ENCODE measurements at places on chromosomes 13 and 19.
A peak's percentile ranks its signal among the peaks of the same experiment; 100 is the strongest.

- no peak for DNase-seq
Observed at GRCh38 chr19:13742756-13743155, 21.6 kb upstream of the MRI1 start.

DNA sequence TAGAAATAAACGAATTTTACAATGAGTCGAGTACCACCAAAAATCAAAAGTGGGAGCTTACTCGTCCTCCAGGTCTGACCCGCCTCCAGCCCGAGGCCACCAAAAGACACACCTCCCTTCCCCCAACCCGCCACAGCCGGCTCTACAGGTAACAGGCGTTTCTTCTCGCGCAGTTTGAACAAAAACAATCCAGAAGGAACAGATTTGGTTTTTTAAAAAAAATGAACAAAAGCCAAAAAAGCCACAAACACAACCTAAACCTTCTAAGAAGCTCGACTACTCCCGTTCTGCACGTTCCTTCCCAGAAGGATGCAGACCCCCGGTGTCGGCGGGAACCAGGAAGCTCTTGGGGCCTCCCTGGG, 671 bp downstream of the ZDHHC20 start:
- DNase-seq = no peak

DNA sequence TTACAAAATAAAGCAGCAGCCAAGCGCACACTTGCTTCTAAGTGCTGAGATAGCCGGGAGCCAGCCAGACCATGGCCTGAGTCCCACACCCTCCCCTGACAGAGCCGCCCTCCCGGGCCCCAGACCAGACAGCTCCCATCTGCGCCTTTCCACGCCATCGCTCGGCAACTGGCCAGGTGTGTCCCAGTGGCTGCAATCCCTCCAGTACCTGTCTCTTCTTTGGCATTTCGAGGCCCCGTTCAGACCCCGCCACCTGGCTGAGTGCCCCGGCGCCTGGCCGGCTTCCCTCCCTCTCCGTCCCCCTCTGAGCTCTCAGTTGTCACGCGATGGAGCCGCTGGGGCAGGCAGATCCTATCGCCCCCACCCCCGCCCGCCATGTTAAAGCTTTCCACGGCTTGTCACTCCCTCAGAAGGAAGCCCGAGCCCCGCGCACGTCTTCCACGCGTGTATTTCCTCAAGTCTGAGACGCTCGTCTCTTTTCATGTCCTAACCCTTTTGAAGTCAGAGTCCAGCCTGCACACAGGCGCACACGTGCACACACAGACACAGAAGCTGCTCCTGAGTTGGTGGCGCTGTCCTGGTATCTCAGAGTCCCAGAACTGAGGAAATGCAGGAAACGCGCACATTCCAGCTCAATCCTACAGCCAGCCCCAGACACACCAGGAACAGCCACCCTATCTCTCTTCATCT, 7.9 kb downstream of the MLLT1 start:
- DNase-seq = peak; percentile 58

DNA sequence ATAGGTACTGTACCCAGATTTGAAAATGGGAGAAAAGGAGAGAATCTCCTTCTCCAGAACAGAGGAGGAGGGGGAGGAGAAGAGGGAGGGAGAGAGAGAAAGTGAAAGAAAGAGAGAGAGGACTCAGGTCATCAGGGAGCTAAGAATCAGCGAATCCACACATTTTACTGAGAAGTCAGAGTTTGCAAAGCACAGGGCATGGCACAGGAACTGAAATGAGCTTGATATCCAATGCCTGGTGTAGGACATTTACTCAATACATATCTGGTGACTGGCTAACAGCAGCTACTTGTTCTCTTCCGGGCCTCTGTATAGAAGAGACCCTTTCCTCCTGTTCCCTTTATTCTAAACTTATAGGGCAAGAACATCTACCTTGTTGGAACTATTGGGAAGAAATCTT, 375.1 kb downstream of the KLF5 start:
- no peak for DNase-seq

DNA sequence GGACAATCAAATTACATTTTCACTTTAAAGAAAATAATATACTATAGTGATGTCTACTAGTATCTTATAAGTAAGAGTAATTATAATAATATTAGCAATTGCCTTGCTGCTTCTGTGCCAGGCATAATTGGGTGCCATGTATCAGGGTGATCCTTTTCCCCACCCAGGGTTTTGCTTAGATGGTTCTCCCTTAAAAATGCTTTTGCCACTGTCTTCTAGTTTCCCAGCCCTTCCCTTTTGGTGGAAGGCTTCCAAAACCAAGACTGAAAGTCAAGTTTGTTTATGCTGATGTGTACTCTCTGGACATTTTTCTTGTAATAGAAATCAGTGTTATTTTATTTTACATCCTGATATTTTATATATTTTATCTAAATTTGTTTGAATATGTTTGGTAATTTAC, 77.8 kb downstream of the ITGBL1 start:
- DNase-seq = no peak

DNA sequence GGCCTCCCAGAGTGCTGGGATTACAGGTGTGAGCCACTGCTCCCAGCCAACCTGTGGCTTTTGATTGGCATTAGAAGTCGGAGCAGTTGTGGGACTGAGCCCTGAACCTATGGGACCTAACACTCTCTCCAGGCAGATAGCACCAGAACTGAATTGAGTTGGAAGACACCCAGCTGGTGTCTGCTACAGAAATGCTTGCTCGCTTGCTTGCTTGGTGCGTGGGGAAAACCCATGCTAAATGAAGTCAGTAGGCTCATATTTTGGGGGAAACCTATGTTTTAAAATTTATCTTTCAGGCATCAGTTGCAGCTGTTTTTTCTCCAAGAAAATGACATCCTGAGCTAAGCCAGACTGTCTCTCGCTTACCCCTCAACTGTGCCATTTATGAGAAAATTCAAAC, 158.5 kb upstream of the RFC3 start:
- DNase-seq = no peak

DNA sequence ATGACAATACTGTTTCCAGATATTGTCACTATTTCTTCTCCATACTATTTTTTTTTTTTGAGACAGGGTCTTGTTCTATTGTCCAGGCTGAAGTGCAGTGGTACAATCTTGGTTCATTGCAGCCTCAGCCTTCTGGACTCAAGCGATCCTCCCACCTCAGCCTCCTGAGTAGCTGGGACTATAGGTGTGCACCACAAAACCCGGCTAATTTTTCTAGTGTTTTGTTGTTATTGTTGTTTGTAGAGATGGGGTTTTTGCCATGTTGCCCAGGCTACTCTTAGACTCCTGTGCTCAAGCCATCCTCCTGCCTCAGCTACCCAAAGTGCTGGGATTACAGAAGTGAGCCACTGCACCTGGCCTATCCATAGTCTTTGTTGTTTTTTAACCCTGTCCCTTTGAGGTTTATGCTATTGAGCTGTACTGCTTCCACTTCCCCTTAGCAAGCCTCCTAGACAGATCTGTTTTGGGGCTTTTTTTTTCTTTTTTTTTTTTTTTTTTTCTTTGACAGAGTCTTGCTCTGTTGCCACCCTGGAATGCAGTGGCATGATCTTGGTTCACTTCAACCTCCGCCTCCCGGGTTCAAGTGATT, 27.6 kb upstream of the MAP3K10 start:
- no peak for DNase-seq

- no peak for DNase-seq
Observed at GRCh38 chr13:29105779-29106178, 285.6 kb downstream of the MTUS2 start.

- DNase-seq = no peak
Observed at GRCh38 chr19:38375748-38376147, 1.4 kb downstream of the PSMD8 start.

DNA sequence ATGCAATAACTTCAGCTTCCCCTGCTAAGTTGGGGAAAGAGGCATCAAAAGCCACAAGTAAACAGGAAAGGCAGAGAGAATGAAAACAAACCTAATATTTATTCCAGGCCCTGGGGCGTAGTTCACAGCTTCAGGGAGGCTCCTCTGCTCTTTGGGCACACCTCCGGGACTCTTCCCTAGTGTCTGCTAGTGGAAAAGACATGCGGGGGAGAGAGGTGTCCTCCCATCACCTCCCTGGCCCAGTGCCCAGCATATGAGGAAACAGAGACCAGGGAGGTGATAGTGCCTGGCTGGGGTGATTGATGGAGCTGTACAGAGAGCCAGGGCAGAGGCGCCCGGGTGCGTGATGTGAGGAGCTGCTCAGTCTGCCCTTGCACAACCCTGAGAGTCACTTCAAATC, 71.0 kb downstream of the RASL11A start:
- no peak for DNase-seq

DNA sequence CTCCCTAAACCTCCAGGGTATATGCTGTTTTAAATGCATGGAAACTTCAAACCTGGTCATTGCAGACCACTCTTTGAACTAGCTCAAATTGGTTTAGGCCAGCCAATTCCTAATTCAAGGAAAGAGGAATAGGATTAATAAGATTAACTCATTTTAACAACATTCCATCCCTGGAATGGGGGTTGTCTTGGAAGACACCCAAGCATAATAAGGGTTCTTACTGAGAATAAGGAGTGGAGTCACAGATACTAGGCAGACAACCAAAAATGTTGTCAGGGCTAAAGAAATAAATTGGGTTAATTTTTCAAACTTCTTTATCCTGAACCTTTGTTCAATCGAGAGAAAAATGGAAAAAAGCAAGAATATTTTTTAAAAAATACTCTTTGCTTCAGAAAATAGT, 186.2 kb downstream of the PCDH9 start:
- DNase-seq = no peak

- no peak for DNase-seq
Observed at GRCh38 chr13:102847272-102848234, 1.7 kb downstream of the ERCC5 start.

DNA sequence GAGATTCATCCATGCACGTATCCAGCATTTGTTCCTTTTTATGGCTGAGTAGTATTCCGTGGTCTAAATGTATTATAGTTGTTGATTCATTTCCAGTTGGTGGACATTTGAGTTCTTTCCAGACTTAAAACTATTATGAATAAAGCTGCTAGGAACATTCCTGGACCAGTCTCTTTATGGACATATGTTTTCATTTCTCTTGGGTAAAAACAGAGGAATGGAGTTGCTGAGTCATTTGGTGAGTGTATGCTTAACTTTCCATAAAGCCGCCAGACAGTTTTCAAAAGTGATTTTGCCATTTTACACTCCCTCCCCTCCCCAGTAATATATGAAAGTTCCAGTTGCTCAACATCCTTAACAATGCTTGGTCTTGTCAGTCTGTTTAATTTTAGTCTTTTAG, 116.4 kb downstream of the TSHZ3 start:
- no peak for DNase-seq

- no peak for DNase-seq
Observed at GRCh38 chr19:3671680-3672574, 28.3 kb downstream of the PIP5K1C start.

GRCh38 chr13:113129480-113129879, 6.9 kb downstream of the F10 start:
- DNase-seq = no peak

- no peak for DNase-seq
Observed at GRCh38 chr19:2446381-2446780, 10.4 kb downstream of the LMNB2 start.

- DNase-seq = no peak
Observed at GRCh38 chr19:10224337-10224736, 6.8 kb downstream of the S1PR2 start.

GRCh38 chr13:29571876-29572570, 23.5 kb downstream of the SLC7A1 start:
- DNase-seq = no peak

DNA sequence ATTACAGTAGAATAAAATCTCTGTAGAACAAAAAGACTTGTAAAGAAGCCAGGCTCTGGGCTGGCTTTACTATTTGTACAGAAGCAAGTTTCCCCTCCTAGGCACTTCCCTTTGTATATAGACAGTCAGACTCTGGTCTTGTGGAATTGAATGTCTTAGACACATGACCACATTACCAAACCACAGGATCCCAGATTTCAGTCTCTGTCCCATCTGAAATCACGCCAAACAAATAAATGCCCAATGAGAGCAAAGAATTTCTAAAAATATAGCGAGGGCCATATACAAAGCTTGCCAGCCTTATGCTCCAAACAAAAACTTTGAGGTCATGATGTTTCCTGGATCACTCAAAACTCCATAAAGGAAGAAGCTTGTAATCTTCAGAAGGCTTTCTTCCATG, 23.9 kb downstream of the CCDC70 start:
- no peak for DNase-seq

DNA sequence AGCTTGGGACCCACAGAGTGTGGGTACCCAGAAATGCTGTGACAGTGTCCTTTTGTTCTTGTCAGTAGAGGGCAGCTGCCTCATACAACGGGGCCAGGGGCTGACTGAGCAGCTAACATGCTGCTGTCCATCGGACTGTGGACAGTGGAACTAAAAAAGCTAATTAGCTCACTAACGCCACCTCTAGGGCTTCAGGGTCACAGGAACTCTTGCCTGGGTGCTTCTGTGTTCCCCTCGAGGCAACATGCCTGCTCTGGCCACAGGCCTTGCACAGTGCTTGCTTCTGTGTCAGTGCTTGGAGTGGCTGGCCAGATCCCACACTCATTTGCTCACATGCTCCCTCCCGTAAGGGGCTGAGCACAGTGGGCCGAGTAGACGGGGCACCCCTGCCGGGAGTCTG, 377.0 kb downstream of the OLFM4 start:
- no peak for DNase-seq

DNA sequence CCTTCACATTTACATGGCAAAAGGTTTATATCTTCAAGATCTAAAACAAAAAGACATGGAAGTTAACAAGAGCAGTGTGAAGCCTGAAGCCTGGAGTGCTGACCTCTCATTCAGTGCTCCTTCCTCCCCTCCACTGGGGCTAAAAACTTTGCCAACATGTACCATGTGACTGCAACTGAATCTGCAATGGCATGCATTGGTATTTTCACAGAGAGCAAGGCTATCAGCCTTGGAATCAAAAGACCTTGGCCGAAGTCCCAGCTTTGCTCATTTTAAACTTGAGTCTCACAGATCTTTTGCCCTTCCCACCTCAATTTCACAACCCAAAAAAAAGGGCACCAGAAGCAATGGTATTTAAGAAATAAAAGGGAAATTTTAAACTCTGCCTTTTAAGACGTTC, 325.1 kb downstream of the DCT start:
- DNase-seq = no peak

DNA sequence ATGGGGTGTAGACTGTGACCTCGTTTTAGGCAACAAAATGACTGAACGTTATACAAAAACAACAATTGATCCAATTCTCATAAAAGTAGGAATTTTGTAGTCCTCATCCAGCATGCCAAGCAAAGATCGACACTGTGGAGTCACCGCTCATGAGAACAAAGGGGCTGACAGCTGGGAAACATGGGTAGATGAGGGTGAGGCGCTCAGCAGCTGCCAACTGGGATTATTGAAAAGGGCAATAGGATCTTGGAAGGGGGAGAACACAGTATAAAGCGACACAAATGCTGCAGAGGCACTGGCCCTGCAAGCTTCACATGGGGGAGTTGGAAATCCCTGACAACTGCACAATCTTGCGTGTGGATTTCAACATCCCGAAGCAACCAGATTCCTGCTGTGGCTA, 5.4 kb upstream of the ZNF765 start:
- DNase-seq = no peak

- no peak for DNase-seq
Observed at GRCh38 chr19:1523412-1524286, at the start of gene PLK5. TSS of gene PLK5 (plus strand) at chr19:1524077. CDS start at chr19:1526997, 2,920 bp downstream.

DNA sequence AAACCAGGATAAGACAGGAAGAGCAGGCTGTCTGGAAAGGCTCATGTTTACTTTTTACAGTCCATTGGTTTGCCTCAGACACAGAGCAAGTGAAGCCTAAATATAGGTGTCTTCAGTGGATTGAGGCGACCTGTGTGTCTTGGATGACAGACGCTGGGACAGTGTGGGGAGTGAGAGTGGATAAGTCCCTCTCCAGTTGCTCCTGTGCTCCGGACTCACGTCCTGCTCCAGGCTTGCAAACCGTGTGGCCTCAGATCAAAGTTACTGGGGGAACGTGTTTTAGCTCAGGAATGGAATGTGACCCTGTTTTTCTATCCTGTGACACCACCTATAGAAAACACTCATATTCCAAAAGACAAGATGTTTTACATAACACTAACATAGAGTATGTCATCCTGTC, 465.7 kb downstream of the MYO16 start:
- no peak for DNase-seq
